Stimulated activated CD8-positive, alpha-beta memory T cell treated with anti-CD3 and anti-CD28 coated beads, Interleukin-7, amount 100 ng/mL, for 1 hour (primary cell): ENCODE measurements at places on chromosomes 12 and 14.

DNA sequence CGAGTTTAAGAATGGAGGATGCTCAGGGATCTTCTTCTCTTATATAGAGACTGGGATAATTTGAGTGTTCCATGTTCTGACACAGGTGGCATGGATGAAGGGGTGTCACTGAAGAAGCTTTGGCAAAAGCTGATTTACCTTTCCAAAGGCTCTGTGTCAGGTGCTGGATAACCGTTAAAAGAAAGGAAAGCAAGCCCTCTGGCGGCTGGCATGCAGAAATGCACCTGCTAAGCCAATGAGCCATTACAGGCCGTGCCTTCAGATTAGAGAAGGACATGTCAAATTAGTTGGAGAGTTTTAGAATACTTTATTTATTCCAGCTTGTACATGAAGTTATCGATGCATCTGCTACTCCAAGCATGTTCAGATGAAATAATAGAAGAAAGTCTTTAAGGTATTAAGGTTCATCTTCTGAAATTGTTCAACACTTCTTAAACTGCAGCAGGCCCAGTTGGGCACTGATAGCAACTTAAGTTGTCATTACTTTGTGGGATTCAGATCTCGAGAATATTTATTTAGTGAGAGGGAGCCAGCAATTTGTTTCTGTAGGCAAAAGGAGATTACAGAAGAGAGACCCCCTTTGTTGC is 678.2 kb downstream of the NRXN3 start:
- no peak for DNase-seq

DNA sequence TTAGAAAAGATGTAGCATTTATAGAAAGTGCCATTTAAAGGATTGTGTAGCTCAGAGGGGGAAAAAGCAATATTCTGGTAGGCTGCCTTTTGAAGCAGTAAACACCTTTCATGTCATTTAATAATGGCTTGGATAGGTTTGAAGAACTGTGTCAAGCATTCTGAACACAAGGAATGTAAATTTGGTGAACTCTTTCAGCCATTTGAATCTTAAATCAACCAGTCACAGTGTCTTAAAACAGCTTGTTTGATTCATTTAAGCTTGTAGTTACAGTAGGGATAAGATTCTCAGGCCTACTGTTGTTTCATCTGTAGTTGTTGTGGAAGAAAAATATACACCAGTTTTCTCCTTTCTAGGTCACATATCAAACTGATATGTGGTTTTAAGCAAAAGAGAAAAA is 299.4 kb upstream of the NOVA1 start:
- no peak for DNase-seq

DNA sequence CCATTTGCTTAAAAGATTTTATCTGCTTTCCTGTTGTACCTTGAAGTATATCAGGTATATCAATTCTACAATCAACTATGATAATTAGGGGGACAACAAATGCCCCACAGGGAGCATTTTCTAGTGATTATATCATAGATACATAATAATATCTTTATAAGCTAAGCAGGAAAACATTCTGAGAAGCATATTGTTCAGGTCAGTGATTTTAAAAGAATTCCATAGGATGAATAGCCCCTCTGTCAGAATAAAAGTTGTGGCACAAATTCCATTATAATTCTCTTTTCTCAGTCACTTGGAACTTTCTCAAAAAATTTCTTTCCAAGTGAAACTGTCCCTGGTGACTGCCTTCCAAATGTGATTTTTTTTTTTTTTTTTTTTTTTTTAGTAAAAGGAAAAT is 32.9 kb upstream of the HMGA2 start:
- DNase-seq, result no peak

GRCh38 chr12:62468935-62469334 is 2.3 kb downstream of the MON2 start:
- no peak for DNase-seq

- DNase-seq, result no peak
Observed at GRCh38 chr12:78229591-78230101, 399.0 kb downstream of the NAV3 start.

DNA sequence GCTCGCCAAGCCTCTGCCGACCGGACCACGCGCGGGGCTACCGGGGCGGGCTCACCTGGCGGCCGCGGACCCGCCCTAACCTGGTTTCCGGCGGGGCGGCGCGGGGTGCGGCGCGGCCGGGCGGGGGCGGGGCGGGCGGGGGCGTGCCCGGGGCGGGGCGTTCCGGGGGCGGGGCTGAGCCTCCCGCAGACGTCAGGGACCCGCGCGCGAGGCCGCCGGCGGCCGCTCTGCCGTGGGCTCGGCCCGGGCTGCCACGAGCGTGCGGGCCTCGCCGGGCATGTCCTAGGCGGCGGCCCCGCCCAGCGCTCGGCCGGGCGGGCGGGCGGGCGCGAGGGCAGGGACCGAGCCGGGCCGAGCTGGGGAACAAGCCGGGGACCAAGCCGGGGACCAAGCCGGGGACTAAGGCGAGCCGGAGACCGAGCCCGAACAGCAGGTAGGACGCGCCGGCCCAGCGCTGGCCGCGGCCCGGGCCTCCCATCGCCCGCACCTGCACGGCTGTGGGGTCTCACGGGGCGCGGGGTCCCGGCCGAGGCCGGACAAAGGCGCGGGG is at the start of gene CEP170B:
Gene CEP170B (plus strand): TSS at position 188 of the 550 bp plus-strand sequence. CDS start 3,183 bp downstream, outside the sequence.
- DNase-seq, result no peak

DNA sequence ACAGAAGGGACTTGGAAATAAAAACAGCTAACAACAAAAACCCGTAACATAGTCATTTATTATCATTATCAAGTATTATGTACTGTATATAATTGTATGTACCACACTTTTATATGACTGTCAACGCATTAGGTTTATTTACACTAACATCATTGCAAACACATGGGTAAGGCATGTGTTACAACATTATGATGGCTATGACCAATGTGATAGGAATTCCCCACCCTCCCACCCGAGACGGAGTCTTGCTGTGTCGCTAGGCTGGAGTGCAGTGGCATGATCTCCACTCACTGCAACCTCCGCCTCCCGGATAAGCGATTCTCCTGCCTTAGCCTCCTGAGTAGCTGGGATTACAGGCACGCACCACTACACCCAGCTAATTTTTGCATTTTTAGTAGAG is 82.6 kb downstream of the ERC1 start:
- no peak for DNase-seq

GRCh38 chr12:76891609-76892008 is 12.8 kb upstream of the CSRP2 start:
- DNase-seq, result no peak

DNA sequence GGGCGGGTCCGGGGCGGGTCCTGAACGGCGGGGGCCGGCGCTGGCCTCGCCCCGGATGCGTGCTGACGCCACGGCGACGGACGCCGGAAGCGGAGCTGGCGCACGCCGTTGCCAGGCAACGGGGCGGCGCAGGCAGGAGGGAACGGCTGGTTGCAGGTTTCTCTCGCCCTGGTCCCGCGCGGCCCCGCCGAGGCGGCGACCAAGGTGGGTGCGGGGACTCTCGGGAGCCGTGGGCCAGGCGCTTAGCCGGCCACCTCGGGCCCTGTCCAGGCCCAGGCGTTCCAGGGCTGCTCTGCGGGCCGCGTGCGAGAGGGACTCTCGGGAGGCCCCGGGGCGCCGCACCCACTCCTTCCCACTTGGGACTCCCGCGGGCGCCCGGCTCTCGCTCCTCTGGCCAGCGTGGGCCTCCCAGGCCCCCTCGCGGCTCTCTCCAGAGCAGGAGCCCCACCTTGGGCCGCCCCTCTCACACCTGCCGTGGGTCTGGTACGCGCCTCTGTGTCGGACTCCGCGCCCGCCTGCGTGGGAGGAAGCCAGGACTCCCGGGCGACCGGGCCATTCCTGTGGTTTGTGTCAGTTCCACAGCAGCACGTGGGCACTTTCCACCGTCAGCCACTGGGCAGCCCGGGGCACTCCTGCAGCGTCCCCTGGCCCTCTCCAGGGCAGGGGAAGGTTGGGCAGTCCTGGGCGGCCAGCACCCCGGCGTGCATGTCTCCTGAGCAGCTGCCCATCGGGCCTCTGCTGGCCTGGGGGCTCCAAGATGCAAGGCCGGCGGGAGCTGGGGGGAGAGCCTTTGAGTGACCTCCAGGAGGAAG is at the start of gene CLBA1:
Gene CLBA1 (plus strand): TSS at position 114 of the 812 bp plus-strand sequence. CDS start 644 bp downstream, at position 758.
- peak; percentile 70 for DNase-seq

DNA sequence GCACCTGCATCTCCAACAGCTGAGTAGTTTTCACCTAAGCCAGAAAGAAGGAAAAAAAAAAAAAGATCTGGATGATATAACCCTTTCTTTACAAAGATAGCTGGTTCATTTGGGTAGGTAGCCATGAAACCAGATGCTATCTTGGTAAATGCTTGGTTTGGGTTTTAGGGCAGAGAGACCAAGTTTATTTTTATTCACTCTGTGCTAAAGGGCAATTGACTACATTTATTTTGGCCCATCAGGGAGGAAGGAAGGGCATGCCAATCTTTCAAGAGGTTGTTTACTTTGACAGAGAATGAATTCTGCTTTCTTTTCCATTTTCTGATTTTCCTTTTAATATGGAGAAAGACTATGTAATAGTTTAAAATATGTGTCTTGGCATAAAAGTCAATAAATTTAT is 91.0 kb downstream of the NTN4 start:
- DNase-seq, result no peak

DNA sequence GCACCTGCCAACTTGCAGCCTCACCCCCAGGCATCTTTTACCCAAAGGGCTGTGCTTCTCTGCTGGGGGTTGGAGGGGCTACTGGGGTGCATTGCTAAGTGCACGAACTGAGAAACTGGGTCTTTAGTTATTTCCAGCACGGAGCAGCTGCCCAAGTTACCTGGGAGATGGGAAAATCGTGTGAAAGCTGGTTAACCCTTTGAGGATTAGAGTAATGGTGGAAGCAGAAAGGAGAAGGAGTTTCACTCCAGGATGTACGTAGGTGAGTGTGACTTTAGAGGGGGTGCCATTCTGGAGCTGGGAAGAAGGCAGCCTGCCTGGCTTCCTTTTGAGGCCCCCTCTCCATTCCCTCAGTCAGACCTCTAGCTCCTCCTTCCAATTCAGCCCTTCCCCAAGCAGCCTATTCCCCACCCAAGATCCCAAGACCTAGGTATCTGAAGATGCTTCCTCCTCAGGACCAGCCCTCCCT is 1.0 kb upstream of the ADCY6 start:
- no peak for DNase-seq

GRCh38 chr12:121712190-121712460 is 427 bp upstream of the TMEM120B start:
- DNase-seq, result no peak

GRCh38 chr12:11764837-11765236 is 115.4 kb downstream of the ETV6 start:
- DNase-seq, result no peak
